ENCODE measurements at places on chromosomes 3 and 15.

DNA sequence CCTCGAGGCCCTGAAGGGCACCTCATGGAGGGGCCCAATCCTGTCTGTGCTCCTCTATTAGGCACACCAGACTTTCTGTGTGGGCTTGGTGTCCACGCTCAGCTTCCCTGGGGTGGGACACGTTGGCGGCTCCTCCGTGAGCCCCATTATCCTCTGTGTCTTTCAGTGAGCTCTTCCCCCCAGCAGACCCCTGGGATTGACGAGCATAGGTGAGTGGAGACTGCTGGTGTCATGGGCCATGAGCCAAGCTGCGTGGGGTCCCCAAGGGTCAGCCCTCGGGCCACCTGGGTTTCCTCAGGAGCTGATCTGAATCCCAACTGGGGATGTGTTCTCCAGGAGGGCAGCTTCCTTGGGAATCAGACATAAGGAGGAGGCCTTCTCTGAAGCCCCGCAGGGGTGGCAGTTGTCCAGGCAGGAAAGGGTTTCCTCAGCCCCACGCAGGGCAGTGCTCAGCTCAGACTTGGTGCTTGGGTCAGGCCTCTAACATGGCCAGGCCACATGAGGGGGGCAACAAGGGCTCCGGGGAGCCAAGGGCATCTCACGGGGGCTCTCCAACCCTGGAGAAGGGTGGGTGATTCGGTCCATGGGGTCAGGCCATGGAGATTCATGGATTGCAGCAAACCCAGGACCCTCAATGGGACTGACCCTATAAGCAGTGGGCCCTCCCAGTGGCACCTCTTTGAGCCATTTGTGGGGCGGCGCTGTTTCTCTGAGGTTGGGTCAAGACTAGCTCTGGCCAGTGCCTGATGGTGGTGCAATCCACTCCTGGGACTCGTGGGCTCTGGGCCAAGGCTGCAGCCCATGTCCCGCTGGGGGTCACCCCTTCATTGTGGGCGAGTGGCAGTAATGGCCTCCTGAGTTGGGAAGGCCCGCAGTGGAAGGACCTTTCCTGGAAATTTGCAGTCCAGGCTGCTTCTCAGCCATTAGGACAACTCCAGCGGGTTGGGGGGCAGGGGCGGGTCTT lies 222.5 kb downstream of the SNRPN start:
- DNase-seq: peak; percentile 3

DNA sequence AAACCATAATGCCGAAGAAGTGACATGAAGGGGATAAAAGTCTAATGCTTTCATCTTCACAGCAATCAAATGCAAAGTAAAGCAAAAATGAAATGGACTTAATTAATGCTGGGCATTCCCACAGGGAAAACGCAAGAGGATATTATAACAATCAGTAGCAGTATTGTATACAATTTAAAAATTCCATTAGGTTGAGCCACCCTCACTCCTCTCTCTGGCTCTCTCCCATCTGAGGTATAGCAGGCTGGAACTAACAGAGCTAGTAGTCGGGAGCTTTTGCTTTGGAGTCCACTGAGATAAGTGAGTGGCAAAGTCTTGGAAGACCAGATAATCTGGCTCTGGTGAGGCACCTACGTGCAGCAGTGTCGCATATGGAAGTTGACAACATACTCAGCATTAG lies 33.9 kb downstream of the DET1 start:
- DNase-seq: no peak

DNA sequence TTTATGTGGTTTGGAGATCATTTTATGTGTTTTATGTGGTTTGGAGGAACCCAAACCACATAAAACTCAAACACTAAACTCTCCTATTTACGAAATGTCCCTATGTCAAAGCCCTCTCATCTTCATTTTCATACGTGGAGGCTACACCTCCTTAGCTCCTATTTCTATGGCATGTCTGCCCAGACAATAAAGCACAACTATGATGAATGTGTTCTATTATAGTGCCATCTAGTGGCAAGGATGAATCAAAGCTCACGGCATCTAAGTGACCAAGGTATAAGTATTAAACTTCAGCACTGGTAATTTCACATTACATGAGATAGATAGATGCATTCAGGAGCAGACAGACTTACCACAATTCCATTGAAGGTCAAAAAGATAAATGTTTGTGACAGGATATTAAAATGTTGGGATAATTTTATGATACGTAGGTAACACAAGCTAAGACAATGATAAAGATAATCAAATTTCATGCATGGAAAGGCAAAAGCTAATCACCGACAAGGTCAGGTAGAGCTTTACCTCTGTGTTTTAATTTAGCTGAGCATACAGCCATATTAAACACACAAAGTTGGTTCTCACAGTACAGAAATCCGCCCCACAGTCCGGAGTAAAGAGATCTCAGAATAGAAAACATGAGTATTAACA lies 130.6 kb upstream of the FHIT start:
- no peak for DNase-seq

- no peak for DNase-seq
Observed at GRCh38 chr3:159950156-159950898, 38.3 kb upstream of the IL12A start.

DNA sequence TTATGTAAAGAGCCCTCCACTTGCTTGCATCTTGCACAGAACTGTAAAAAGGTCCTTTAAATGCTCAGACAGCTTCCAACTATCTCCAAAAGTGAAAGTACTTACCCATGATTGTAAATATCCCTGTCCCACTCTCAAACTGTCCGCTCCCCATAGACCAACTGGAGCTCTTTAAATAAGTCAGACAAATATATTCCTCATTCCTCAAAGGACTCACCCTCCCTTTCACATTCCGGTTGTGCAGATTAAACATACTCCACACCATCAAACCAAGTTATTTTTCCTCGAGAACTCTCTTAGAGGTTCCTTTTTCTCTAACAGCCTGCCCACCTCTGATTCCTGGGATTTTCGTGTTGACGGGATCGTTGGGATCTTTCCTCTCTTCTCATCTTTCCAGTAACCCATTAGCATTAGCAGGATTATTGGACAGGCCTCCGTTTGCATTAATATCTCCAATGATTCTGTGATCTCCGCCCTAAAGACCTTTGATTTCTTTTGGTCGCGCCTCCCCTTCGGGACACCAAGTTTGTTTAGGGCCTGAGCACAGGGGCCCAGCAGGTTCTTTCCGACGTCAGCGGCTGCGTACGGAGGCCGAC lies 763 bp downstream of the GOLGB1 start:
- no peak for DNase-seq

- no peak for DNase-seq
Observed at GRCh38 chr3:2261747-2262146, 163.1 kb downstream of the CNTN4 start.

DNA sequence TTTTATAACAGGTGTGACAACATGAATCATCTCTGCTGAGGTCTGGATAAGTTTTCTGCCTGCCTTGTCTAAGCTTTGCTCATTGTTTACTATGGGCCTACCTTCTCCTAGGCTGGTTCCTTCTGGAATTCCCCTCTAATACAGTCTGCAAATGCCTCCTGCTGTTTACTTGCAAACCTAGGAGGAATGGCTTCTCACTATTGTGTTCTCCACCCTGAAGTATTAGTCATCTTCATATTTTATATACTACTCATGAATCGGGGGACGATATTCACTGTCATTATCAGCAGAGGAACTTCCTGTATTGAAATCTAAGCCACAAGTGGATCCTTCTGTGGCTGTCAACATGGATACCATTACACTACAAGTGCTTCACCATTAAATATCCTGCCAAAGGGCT lies 154.8 kb downstream of the PLCL2 start:
- DNase-seq: no peak

- DNase-seq: no peak
Observed at GRCh38 chr15:55586808-55587207, 1.3 kb downstream of the PYGO1 start.

DNA sequence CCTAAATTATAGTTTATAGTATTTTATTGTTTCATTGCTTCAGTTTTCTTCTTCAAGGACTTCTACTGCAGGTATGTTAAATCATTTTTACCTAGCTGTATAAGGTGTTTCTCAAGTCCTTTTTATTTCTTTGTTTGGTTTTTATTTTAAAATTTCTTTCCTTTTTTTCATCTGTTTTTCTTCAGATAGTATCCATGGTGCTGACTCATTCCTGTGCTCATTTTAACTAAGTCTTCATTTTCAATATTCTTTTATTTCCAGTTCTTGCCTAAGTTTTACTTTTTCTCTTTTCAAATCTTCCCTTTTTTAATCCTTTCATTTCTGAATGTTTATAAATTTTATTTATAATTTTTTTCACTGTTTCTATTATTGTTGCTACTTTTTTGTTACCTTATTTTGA lies 42.3 kb upstream of the STIMATE start:
- no peak for DNase-seq

GRCh38 chr3:127385540-127385870 lies 97.7 kb upstream of the PRR20G start:
- no peak for DNase-seq

DNA sequence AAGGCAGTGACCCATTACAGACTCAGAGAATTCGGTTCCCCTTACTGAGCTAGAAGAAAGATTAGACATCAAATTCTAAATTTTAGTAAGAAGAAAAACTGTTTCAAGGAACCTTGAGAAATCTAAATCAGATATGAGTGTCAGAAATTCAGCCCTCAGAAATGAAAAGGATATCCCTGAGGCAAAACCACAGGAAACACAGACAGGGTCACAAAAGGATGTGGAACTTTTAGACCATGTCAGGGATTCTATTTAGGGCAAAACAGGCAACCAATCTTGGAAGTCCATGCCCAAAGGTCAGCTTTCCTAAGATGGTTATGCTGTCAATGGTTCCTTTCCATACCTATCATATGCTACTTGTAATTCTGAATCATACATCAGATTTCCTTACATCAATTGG lies 31.6 kb downstream of the SHOX2 start:
- no peak for DNase-seq

- no peak for DNase-seq
Observed at GRCh38 chr3:54870423-54870822, 57.4 kb downstream of the LRTM1 start.

GRCh38 chr3:8200996-8201395 lies 300.6 kb upstream of the LMCD1 start:
- DNase-seq: no peak

DNA sequence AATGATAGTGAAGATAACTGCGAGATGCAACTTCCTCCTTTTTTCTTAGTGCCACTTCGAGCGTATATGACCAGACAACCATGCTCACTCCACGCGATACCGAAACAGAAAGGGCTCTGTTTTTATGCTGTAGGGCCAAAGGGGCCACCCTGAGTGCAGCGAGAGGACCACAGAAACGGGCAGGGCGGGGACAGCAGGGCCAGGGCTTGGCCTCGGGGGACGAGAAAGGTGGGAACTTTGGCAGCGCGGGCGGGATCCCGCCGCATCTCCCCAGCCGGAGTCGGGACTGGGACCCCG lies 483 bp downstream of the VPS13C start:
- peak; percentile 35 for DNase-seq

DNA sequence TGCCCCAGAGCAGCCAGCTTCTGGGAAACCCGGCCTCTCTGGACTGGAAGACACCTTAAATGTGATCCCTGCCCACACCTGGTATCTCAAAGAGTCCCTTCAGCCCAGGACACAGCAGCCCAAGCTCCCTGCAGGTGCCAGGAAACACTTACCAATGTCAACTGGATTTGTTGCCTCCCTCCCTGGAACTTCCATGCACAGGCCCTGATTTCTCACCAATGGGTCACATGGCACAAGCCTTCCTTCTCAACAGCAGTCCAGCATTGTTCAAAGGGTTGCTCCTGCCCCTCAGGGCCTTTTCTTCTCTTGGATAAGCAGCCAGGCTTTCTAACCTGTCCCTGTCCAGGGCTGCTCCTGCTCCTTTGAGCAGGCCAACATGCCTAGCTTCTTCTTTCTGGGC lies 31.6 kb downstream of the ANP32A start:
- no peak for DNase-seq

- no peak for DNase-seq
Observed at GRCh38 chr3:45616158-45616557, 21.6 kb downstream of the LIMD1 start.

DNA sequence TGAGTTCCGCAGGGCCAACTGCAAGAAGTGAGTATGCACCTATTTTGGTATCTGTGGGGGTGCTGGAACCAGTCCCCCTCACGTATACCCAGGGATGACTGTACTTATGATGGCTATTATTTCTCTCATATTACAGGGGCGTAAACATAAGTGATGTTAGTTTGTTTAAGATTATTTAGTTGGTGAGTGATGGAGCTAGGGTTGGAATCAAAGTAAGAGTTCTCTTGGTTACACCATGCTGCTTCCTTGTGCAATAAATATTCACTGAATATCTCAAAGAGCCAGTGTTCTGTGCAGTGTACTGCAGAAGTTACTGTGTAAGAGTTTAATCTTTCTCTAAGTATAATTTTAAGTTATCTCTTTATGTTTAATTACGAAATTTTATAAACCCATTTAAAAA lies 12.8 kb upstream of the UTS2B start:
- no peak for DNase-seq

DNA sequence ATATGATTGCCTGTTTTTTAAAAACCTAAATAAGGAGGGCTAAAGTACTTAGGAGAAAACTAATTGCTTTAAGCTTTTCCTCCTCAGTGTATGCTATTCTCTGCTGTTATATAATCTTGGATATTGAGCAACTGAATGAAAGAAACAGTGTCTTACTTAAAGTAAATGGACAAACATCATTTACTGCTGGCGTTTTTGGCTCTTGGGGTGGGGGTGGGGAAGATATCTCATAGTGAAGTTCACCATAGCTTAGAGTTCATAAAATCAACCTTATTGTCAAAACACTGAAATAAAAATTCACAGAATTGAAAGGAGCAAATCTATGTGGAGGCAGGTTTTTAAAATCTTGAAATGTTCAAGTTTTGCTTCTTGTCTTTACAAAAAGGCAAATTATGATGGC lies 256.4 kb upstream of the SOX2 start:
- DNase-seq: no peak

DNA sequence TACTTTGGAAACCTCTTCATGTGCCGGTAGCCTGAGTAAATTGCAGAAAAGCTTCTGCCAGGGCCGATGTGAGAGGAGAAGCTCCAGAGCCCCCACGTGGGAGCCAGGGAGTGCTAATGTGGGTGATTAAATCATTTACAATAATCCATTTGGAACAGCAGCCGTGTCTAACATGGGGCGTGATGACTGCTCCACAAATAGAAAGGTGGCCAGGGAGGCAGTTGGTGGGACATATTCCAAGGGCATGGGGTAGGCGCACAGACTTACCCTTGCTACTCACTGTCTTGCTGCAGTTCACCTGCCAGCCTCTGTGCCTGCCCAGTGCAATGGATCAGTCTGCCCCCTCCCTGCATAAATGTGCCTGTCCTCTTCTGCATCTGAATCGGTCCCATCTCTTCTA lies 39.3 kb upstream of the INSYN1 start:
- DNase-seq: no peak

DNA sequence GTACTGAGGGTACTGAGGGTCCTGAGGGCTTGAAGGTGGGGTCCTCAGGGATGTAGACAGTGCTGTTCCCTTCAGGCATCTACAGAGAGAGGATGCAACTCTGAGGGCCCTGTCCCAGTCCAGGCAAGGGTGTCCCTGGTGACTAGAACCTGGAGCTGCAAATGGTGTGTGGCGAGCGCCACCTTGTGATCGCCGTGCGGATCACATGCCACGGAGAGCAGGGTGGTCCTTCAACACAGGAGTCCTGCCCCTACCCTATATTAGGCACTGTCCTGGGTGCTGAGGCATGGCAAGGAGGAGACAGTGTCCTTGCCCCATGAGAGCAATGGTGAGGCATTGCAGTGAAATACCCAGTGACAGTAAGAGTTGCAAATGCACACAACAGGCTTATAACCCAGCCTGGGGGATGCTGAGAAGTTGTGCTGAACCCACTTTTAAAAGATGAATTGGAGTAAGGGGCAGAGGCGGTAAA lies 23.6 kb downstream of the RHCG start:
- no peak for DNase-seq

GRCh38 chr3:159872374-159873109 lies 116.1 kb upstream of the IL12A start:
- no peak for DNase-seq

- DNase-seq: no peak
Observed at GRCh38 chr3:118213892-118214291, 820.8 kb downstream of the IGSF11 start.
